ENCODE measurements at places on chromosomes 1 and 21. TPM values are rescaled to one million over a fixed set of nuclear protein-coding genes. Genes with fewer than 3 reads are reported as not detected.

- H3K36me3 ChIP-seq: no peaks in the 10 kb centered on the region
- H3K27me3 ChIP-seq: no peaks in the 10 kb centered on the region
- DNase-seq: no peak
These were observed 41.0 kb downstream of the WASF2 start for GRCh38 chr1:27448982-27449381.

- peaks cover 10% of the 10 kb centered on the region for H3K27me3 ChIP-seq
- no peak for DNase-seq
- H3K27ac ChIP-seq: no peak overlapping the region
- H3K4me3 ChIP-seq: no peak overlapping the region
- no peaks in the 10 kb centered on the region for H3K4me1 ChIP-seq
These were observed 88.5 kb downstream of the ELAVL4 start for GRCh38 chr1:50197216-50197615.

GBP1 gene
- total RNA-seq: 8.0 TPM

- no peaks in the 10 kb centered on the region for H3K4me1 ChIP-seq
- no peaks in the 10 kb centered on the region for H3K36me3 ChIP-seq
- H3K4me3 ChIP-seq: no peak overlapping the region
- no peak for DNase-seq
- H3K27ac ChIP-seq: no peak overlapping the region
These were observed 23.1 kb upstream of the ATP6V1G3 start for GRCh38 chr1:198563583-198563982.

GRCh38 chr1:91552091-91552490 lies 51.4 kb downstream of the CDC7 start:
- H3K4me3 ChIP-seq: no peak overlapping the region
- peaks cover 13% of the 10 kb centered on the region for H3K4me1 ChIP-seq
- DNase-seq: no peak

EPS15 gene
- 127 TPM for total RNA-seq

GRCh38 chr1:228249513-228250305 lies 41.9 kb downstream of the OBSCN start:
- no peak for DNase-seq
- no peaks in the 10 kb centered on the region for H3K27me3 ChIP-seq
- H3K27ac ChIP-seq: no peak overlapping the region
- H3K4me1 ChIP-seq: no peaks in the 10 kb centered on the region
- no peak overlapping the region for H3K4me3 ChIP-seq

LMOD1 gene
- total RNA-seq: 60.0 TPM

DNA sequence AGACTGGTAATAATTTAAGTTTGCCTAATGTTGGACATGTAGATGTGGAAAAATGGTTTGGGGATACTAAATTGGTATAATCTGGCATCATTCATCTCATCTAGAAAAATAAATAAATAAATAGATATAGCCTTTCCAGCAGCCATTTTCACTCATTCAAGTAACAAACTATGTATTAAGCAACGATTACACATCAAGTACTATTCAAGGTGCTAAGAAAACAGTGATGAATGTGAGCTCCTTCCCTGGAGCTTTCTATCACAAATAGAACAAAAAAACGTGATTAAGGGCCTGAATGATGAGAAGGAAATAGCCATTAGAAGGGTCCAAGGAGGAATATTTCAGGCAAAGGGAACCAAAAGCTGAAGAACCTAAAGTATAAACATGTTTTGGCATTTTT lies 37.1 kb downstream of the STIL start:
- no peaks in the 10 kb centered on the region for H3K27me3 ChIP-seq
- H3K27ac ChIP-seq: no peak overlapping the region
- DNase-seq: no peak
- H3K4me1 ChIP-seq: no peaks in the 10 kb centered on the region
- no peak overlapping the region for H3K4me3 ChIP-seq

GRCh38 chr1:246066573-246066972 lies 440.5 kb downstream of the SMYD3 start:
- no peak overlapping the region for H3K27ac ChIP-seq
- no peak overlapping the region for H3K4me3 ChIP-seq
- H3K4me1 ChIP-seq: no peaks in the 10 kb centered on the region
- no peaks in the 10 kb centered on the region for H3K27me3 ChIP-seq
- no peak for DNase-seq

GRCh38 chr1:113874012-113874879 lies 2.7 kb upstream of the PTPN22 start:
- no peak overlapping the region for H3K4me3 ChIP-seq
- no peaks in the 10 kb centered on the region for H3K36me3 ChIP-seq
- H3K27me3 ChIP-seq: no peaks in the 10 kb centered on the region
- DNase-seq: no peak
- H3K4me1 ChIP-seq: no peaks in the 10 kb centered on the region
- H3K27ac ChIP-seq: no peak overlapping the region

GRCh38 chr1:161905269-161905884 lies 118.3 kb downstream of the OLFML2B start:
- no peak overlapping the region for H3K4me3 ChIP-seq
- H3K27ac ChIP-seq: no peak overlapping the region
- no peaks in the 10 kb centered on the region for H3K4me1 ChIP-seq
- H3K27me3 ChIP-seq: no peaks in the 10 kb centered on the region
- DNase-seq: no peak

DNA sequence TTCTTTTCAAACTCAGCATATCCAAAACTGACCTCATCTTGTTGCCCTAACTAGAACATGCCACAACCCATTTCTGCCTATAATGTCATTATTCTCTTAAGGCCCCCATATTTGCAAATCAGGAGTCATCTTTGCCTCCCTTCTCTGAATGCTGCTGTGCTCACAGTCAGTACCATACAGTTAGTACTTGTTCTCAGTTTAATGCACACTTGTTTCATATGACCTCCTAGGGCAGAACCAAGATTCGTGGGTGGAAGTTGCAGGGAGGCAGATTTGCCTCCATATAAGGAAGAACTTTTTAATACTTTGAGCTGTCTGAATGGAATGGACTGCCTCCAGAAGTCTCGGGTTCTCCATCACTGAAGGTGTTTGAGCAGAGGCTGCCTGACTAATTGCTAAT lies 9.2 kb downstream of the CAP1 start:
- DNase-seq: no peak
- no peaks in the 10 kb centered on the region for H3K27me3 ChIP-seq
- H3K4me1 ChIP-seq: no peaks in the 10 kb centered on the region
- no peak overlapping the region for H3K4me3 ChIP-seq
- no peaks in the 10 kb centered on the region for H3K36me3 ChIP-seq
- peak overlapping the region; percentile 48 for H3K27ac ChIP-seq

DNA sequence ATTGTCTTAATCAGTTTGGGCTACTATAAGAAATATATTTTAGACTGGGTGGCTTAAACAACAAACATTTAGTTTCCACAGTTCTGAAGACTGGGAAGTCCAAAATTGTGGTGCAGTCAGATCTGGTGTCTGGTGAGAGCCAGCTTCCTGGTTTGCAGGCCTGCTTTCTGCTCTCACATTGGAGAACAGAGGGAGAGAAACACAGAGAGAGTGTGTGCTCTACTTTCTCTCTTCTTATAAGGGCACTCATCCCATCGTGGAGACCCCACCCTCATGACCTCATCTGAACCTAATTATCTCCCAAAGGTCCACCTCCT lies 4.1 kb downstream of the LEPR start:
- H3K36me3 ChIP-seq: peaks cover 4% of the 10 kb centered on the region
- H3K27ac ChIP-seq: peak overlapping the region; percentile 64
- no peak for DNase-seq
- no peak overlapping the region for H3K4me3 ChIP-seq
- no peaks in the 10 kb centered on the region for H3K27me3 ChIP-seq

DNA sequence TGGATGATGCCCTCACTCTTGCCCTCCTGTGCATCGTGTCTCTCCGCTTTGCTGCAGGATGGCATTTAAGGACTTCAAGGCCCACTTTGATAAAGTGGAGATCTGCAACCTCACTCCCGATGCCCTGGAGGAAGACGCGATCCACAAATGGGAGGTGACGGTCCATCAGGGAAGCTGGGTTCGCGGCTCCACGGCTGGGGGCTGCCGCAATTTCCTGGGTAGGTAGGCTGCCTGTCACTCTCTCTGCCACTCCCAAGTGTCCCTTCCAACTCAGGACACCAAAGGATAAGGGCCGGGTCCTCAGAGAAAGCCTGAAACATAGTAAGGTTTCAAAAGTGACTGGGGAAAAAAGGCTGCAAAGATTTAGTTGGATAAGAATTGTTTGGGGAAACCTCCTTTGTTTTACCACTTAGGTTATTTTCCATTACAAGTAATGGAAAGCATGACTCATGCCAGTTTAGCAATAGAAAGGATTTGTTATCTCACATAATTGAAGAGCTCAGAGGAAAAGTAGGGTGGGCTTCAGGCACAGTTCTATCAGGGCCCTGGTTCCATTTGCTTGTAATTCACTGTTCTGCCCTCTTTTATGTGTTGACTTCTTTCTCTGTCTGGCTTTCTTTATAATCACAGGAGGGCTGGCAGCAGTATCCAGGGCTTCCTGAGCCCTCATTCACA lies 31.9 kb downstream of the CAPN9 start:
- H3K36me3 ChIP-seq: no peaks in the 10 kb centered on the region
- H3K27ac ChIP-seq: no peak overlapping the region
- H3K27me3 ChIP-seq: no peaks in the 10 kb centered on the region
- no peak overlapping the region for H3K4me3 ChIP-seq

SYTL1 gene
- total RNA-seq: 0.96 TPM

DNA sequence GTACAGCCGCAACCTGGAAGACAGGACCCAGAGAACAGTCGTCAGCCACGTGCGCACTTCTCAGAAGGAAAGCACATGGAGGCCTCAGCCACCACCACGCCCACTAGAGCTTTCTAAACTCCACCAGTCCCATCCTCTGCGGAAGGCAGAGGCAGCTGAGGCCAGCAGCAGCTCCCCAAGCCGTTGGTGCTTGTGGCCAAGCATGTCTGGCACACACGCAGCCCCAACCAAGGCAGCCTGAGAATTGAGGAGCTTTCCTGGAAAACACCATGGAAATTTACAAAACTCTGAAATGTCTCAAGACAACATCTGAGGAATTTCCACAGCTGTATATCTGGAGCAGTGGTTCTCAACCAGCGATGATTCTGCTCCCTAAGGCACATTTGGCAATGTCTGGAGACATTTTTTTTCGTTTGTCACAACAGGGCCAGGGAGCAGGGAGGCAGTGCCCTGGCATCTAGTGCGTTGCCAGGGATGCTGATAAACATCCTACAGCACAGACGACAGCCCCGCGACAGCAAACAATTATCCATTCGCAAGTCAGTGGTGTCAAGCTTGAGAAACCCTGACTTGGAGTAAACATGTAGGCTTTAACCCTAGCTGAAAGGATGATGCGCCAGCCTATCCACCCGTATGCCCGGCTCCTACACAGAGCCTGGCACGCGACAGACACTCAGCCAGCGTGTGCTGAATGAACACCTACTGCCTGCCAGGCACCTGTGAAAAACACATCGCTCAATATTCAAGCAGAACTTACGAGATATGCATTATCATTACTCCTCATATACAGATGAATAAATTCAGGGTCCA lies 24.7 kb downstream of the NPHP4 start:
- H3K27ac ChIP-seq: no peak overlapping the region
- no peak for DNase-seq
- peaks cover 4% of the 10 kb centered on the region for H3K36me3 ChIP-seq
- no peaks in the 10 kb centered on the region for H3K27me3 ChIP-seq
- H3K4me3 ChIP-seq: no peak overlapping the region
- no peaks in the 10 kb centered on the region for H3K4me1 ChIP-seq

- no peaks in the 10 kb centered on the region for H3K36me3 ChIP-seq
- DNase-seq: no peak
- H3K27me3 ChIP-seq: no peaks in the 10 kb centered on the region
- H3K4me1 ChIP-seq: peaks cover 9% of the 10 kb centered on the region
- H3K27ac ChIP-seq: no peak overlapping the region
- H3K4me3 ChIP-seq: no peak overlapping the region
These were observed 25.0 kb upstream of the SYDE2 start for GRCh38 chr1:85225624-85226380.

PGLYRP3 gene
- not detected for total RNA-seq

SRSF11 gene
- total RNA-seq: 295 TPM

GRCh38 chr1:32413507-32414185 lies 19.4 kb upstream of the BSDC1 start:
- H3K4me1 ChIP-seq: no peaks in the 10 kb centered on the region
- no peaks in the 10 kb centered on the region for H3K36me3 ChIP-seq
- no peak overlapping the region for H3K4me3 ChIP-seq
- no peak for DNase-seq
- no peaks in the 10 kb centered on the region for H3K27me3 ChIP-seq
- H3K27ac ChIP-seq: no peak overlapping the region

DNA sequence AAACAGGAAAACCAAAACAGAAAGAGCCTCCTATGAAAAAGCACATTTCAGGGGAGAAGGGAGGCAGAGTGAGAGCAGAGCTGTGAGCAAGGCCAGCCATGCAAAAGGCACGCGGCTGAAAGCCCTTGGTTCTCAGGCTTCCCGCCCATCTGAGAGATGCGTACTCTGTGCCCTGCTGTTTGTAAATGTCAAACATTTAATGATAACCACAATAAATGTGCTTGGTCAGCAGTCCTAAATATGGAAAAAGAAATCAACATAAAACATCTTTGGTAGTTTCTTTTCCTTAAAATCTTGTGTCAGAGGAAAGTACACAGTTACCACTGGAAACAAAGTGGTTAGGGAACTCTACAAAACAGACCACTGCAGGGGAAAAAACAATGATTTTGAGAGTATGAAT lies 283.1 kb downstream of the DSCAM start:
- H3K4me1 ChIP-seq: no peaks in the 10 kb centered on the region
- no peak overlapping the region for H3K4me3 ChIP-seq
- H3K27ac ChIP-seq: no peak overlapping the region
- peaks cover 3% of the 10 kb centered on the region for H3K27me3 ChIP-seq
- DNase-seq: no peak
- H3K36me3 ChIP-seq: no peaks in the 10 kb centered on the region
